ENCODE measurements at places on chromosomes 7 and 10.

DNA sequence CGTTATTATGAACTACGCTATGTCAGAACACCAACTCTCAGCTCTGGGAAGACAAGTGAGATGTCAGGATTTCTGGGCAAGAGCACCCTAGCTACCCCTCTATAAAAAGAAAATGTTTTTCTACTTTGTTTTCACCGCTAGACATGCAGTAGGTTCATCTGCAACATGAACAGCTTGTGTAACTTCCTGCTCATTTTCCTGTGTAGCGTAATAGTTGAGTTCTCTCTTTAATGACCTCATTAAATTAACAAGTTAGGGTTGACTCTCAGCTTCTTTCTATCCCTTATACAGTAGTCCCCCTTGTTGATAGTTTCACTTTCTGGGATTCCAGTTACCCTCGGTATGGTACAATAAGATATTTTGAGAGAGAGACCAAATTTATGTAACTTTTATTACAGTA, 329.4 kb upstream of the ZNF32 start:
- no peak for DNase-seq

DNA sequence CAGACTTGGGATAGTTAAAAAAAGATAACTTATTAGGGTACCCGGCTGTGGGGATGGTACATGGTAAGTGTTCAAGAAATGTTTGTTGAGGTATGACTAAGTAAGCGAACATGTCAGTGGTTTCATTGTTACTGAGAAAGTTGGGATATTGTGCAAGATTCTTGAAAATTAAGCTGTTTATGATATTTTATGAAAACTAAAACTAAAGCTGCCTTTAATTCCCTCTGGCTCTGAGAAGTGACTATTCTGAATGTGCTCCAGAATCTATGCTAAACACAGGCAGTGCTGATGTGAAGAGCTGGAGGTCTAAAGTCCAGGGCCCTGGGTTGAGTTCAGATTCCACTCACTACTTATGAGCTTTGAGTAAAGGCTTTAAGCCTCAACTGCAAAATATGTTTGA, 72.9 kb downstream of the AOAH start:
- DNase-seq, result no peak

- DNase-seq, result no peak
Observed at GRCh38 chr10:56142092-56142728, 218.8 kb downstream of the ZWINT start.

DNA sequence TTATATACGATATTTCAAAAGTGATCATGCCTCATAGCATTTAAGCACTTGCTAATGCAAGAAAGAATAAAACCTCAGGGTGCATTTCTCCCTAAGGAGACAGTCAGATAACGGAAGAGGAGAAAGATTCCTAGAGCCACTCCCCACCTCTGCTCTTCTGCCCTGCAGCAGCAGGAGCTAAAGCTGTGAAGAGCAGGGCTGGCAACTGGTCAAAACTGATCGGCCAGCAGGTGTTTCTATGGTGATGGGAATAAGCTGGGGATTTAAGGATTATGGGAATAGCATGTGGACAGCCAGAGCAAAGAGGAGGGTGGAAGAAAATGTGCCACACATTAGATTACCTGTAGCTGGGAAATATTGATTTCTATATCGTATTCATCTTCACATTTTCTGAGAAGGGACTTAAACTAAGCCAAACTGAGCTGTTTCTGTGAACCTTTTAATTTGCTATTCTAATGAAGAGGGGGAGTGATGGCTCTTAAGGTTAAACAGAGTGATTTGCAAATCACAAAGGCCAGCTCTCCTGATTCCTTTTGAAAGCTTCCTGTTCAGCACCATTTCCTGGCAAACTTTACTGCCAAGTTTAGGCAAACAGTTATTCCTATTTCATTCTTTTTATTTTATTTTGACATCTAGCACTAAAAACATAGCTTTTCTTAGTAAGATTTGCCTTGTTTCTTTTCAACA, 268.9 kb upstream of the PFKP start:
- DNase-seq, result peak; percentile 46

- no peak for DNase-seq
Observed at GRCh38 chr7:126529833-126530232, 722.9 kb downstream of the GRM8 start.

- DNase-seq, result no peak
Observed at GRCh38 chr7:94333810-94334209, 60.9 kb upstream of the COL1A2 start.

- no peak for DNase-seq
Observed at GRCh38 chr7:143938379-143939243, 3.6 kb downstream of the OR2F2 start.

GRCh38 chr7:99380823-99381663, 6.5 kb downstream of the ARPC1B start:
- no peak for DNase-seq

- peak; percentile 40 for DNase-seq
Observed at GRCh38 chr7:35418716-35419390, 165.0 kb upstream of the TBX20 start.

Measured in H7 (cell line).